GM23338 (cell line): ENCODE measurements at places on chromosomes 1 and 21. TPM values are rescaled to one million over a fixed set of nuclear protein-coding genes. Genes with fewer than 3 reads are reported as not detected.

Gene RNU1-4
- total RNA-seq: under 0.01 TPM in 1 of 2 replicates, not detected in the other

Gene SAMD11
- 0.14 and 0.19 TPM in 2 replicates for total RNA-seq

Gene ACTA1
- 7.1 and 8.8 TPM in 2 replicates for total RNA-seq

Gene C1QA
- not detected in 2 replicates for total RNA-seq

Gene BEST4
- 0.58 and 0.63 TPM in 2 replicates for total RNA-seq

Gene CASZ1
- 6.1 and 6.7 TPM in 2 replicates for total RNA-seq

Gene TMIGD3
- total RNA-seq: not detected in 2 replicates

Gene LCK
- 69.4 and 86.6 TPM in 2 replicates for total RNA-seq

Gene OR6K3
- total RNA-seq: not detected in 2 replicates

Gene ZSWIM5
- 2.6 and 3.6 TPM in 2 replicates for total RNA-seq

Gene PLA2G2D
- not detected in 2 replicates for total RNA-seq

Gene CASQ2
- total RNA-seq: not detected in 2 replicates

Gene UBXN10
- 0.58 and 0.69 TPM in 2 replicates for total RNA-seq

Gene GSTM1
- total RNA-seq: not detected in 2 replicates

Gene SLC6A9
- total RNA-seq: 14.6 and 20.0 TPM in 2 replicates

Gene MEGF6
- total RNA-seq: 15.4 and 21.4 TPM in 2 replicates

Gene RAB3B
- total RNA-seq: 34.6 and 37.9 TPM in 2 replicates

Gene ASCL5
- 0.54 TPM in 1 of 2 replicates, not detected in the other for total RNA-seq

Gene ILDR2
- total RNA-seq: 1.0 and 2.4 TPM in 2 replicates

Gene SEMA6C
- total RNA-seq: 12.3 and 24.4 TPM in 2 replicates

Gene CELA3B
- not detected in 2 replicates for total RNA-seq

Gene PHACTR4
- 29.7 and 35.4 TPM in 2 replicates for total RNA-seq

Gene PLA2G2A
- total RNA-seq: 0.97 TPM in 1 of 2 replicates, not detected in the other

Gene SYPL2
- 0.49 and 1.6 TPM in 2 replicates for total RNA-seq

Gene LCE1D
- total RNA-seq: not detected in 2 replicates

Gene IL22RA1
- total RNA-seq: 0.28 TPM in 1 of 2 replicates, not detected in the other

Gene NIBAN1
- 11.1 and 12.3 TPM in 2 replicates for total RNA-seq

Gene XCL2
- total RNA-seq: not detected in 2 replicates

Gene NBL1
- 8.0 and 10.6 TPM in 2 replicates for total RNA-seq

Gene CELA2A
- not detected in 2 replicates for total RNA-seq

Gene AQP10
- not detected in 2 replicates for total RNA-seq

Gene OR2T27
- not detected in 2 replicates for total RNA-seq

Gene APCS
- not detected in 2 replicates for total RNA-seq

Gene SYDE2
- 20.1 and 20.6 TPM in 2 replicates for total RNA-seq

Gene SLC35F3
- 0.70 and 3.2 TPM in 2 replicates for total RNA-seq

Gene RIPK4
- total RNA-seq: 9.2 and 9.9 TPM in 2 replicates

Gene OR2T35
- not detected in 2 replicates for total RNA-seq

Gene F13B
- total RNA-seq: not detected in 2 replicates

Gene CFAP74
- 0.16 TPM in 1 of 2 replicates, not detected in the other for total RNA-seq

Gene REN
- not detected in 2 replicates for total RNA-seq

Gene CIART
- total RNA-seq: 6.6 and 9.3 TPM in 2 replicates

Gene ZC3H12A
- 7.0 and 9.3 TPM in 2 replicates for total RNA-seq

Gene GPA33
- 0.28 TPM in 1 of 2 replicates, not detected in the other for total RNA-seq

Gene POU3F1
- 8.6 and 11.5 TPM in 2 replicates for total RNA-seq

Gene OR10J1
- total RNA-seq: not detected in 2 replicates

Gene ASTN1
- total RNA-seq: 5.2 TPM in 2 replicates

Gene ATP5PO
- 236 and 244 TPM in 2 replicates for total RNA-seq

Gene PCBP3
- 7.8 and 9.1 TPM in 2 replicates for total RNA-seq

Gene CLDN19
- 10.8 and 12.8 TPM in 2 replicates for total RNA-seq
